ENCODE measurements at places on chromosomes 3 and 15. TPM values are rescaled to one million over a fixed set of nuclear protein-coding genes. Genes with fewer than 3 reads are reported as not detected.
A peak's percentile ranks its signal among the peaks of the same experiment; 100 is the strongest.

KBTBD13 gene
- total RNA-seq: not detected

ZNF860 gene
- total RNA-seq: 1.3 TPM

CPLX3 gene
- not detected for total RNA-seq

TFDP2 gene
- total RNA-seq: 14.7 TPM

C3orf22 gene
- total RNA-seq: not detected

KBTBD12 gene
- total RNA-seq: not detected

PBRM1 gene
- total RNA-seq: 51.9 TPM

FOXB1 gene
- total RNA-seq: not detected

SPINK8 gene
- total RNA-seq: not detected

DNA sequence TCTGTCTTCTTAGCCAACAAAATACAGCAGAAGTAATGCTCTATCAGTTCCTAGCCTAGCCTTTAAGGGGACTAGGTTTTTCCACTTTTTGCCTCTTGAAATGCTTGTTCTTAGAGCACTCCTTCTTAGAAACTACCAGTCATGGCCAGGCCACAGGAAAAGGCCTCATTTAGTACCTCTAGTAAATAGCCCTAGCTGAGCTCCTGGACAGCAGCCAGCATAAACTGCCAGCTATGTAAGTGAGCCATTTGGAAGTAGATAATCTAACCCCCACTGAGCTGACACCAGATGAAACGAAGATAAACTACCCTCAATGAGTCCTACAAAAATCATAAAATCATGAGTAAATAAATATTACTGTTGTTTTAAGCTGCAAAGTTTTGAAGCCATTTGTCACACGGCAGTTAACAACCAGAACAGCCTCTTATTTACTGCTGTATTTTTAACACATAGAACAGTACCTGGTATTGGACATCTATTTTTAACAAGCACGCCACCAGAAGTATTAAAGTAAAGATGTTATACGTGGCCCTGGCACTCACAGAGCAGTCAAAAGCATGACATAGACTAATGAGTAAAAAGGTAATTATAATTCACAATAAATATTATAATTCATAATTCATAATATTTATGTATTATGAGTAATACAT is 12.0 kb downstream of the TBC1D5 start:
- DNase-seq: no peak

DNA sequence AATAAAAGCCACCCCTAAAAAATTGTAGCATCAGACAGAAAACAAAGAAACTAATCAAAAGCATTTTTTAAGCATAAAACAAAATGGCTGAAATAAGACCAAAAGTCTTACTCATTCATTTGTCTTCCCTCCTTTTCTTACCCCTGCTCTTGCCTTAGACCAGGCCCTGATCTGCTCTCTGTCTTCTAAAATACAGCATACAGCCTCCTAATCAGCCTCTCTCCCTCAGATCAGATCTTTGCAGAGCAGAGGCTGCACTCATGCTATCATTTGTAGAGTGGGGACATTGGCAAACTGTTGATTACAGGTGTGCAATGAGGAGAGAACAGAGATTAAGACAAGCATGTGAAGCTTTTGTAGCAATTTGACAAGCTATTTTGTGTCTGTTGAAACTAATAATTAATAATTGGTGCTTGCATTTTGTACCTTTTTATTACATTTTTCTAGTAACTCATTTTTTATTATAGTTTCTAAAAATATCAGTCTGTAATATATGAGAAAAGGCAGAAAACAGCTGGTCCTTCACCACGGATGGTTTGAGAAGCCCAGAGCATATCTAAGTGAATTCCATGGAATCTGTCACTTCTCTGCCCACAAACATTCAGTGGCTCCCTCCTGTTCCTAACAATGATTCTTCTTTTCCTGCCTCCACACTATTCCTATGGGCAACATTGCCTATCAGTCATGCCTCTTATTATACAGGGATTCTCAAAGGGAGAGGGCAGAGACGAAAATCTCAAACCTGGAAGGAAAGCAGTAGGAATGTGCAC is 286.2 kb upstream of the STT3B start:
- DNase-seq: no peak

- no peak for DNase-seq
Measured at GRCh38 chr15:93469994-93470393, 381.0 kb upstream of the RGMA start.

- DNase-seq: no peak
Measured at GRCh38 chr3:148226246-148226645, 471.5 kb upstream of the AGTR1 start.

DNA sequence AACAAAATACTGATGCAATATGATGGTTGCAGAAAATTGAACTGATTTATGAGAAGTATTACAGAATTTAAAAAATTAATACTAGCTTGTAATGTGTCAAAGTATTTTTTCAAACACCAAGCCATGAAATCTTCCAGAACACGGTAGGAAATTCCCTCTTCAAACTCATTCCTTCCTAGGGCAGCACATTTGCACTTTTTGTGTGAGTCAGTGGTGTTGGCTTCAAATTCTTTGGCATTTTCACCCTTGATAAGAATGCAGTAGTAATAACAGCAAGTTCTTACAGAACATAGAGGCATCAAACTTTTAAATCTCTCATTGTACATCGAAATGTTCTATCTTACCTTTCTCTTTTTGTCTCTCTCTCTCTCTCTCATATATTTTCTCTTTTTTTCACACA is 191.8 kb downstream of the CGGBP1 start:
- peak; percentile 5 for DNase-seq

- DNase-seq: no peak
Measured at GRCh38 chr3:151599103-151599672, 134.5 kb upstream of the AADACL2 start.

GRCh38 chr3:162334537-162334936 is 837.9 kb downstream of the OTOL1 start:
- no peak for DNase-seq

DNA sequence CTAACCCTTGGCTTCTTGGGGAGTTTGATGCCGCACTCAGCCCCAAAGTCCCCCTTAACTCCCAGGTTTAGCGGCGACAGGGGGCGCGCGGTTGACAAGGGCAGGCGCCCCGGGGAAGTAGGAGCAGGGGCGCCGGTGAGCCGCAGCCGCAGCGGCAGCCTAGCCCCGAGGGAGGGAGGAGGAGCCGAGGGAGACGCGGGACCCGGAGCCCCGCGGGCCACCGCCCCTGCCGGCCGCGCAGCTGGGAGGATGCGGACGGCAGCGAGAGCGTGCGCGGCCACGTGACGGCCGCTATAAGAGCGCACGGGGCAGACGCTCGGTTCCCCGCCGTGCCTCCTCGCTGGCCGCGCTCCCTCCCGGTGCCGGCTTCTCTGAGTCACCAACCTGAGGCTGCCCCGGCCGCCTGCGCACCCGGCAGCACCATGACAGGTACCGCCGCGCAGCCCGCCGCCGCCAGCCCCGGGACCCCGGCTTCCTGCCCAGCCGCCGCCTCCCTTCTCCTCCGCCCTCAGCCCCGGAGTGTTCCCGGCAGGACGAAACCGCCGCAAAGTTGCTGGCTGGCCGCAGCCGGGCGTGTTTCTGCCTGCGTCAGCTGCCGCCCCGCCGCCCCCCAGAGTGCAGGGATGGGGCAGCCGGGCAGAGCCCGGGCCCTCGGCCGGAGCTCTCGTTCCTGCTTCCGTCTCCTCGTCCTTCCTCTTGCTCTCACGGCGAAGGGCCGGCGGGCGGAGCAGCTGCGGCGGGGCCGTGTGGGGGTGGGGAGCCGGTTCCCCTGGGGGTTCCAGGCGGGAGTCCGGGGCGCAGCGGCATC is at the start of gene GYG1:
TSS of gene GYG1 (plus strand) at position 322 of the 808 bp plus-strand sequence. CDS start at position 423, 101 bp downstream.
- peak; percentile 87 for DNase-seq

- no peak for DNase-seq
Measured at GRCh38 chr3:42032693-42033349, 58.3 kb upstream of the TRAK1 start.

DNA sequence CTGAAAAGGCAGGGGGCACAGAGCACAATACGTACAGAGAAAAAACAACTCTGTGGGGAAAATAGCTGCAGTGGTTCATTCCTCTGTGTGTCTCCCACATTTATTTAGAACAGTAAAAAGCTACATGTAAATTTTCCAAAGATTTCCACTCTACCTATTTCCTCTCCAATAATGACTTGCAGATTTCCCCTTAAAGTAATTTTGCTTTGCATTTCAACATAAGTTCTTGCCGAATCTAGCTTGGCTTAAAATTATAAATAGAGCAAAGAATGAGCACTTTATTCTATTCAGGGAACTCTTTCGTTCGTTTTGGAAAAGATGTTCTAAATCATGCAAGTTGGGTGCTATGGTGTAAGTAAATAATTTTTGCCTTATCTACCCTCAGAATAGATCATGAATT is 58.2 kb upstream of the NR2E3 start:
- DNase-seq: no peak

DNA sequence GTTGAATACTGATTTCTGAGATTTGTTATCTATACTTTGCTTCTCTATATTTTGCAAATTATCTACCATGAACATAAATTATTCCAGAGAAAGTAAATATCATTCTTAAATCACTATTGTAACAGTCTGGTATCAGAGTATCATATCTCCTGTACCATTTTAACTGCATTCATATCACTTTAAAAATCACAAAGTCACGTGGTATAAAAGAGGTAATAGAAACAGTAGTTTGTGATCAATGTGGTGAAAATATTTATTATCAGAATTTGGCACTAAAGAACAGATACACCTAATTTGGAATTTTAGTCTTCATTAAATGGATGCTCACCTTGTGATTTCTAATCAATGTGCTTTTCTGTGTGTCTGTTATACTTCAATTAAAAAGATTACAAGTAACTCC is 47.8 kb downstream of the P3H2 start:
- no peak for DNase-seq

DNA sequence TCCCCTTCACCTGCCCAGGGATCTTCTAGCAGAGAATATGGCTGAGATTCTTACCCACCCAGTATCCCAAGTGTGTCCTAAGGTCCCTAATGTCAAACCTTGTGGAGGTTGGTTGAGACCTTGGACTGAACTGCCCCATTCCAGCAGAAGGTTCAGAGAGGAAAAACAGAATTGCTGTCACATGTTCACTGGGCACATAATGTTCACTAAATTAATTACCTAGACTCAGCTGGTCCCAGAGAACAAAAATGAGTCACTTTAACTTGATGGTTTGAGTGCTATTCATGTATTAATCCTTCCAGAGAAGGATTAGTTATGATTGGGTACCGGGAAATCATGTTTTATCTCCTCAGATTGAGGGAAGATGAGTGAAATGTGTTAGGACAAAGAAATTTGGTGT is 171.3 kb upstream of the GADL1 start:
- no peak for DNase-seq

DNA sequence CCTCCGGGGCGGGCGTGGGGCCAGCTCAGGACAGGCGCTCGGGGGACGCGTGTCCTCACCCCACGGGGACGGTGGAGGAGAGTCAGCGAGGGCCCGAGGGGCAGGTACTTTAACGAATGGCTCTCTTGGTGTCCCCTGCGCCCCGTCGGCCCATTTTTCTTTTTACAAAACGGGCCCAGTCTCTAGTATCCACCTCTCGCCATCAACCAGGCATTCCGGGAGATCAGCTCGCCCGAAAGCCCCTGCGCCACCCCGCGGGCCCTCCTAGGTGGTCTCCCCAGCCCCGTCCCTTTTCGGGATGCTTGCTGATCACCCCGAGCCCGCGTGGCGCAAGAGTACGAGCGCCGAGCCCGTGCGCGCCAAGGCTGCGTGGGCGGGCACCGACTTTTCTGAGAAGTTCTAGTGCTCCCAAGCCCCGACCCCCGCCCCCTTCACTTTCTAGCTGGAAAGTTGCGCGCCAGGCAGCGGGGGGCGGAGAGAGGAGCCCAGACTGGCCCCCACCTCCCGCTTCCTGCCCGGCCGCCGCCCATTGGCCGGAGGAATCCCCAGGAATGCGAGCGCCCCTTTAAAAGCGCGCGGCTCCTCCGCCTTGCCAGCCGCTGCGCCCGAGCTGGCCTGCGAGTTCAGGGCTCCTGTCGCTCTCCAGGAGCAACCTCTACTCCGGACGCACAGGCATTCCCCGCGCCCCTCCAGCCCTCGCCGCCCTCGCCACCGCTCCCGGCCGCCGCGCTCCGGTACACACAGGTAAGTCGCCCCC is at the start of gene THBS1:
TSS of gene THBS1 (plus strand) at position 595 of the 757 bp plus-strand sequence. CDS start 779 bp downstream, outside the sequence.
- DNase-seq: peak; percentile 86

DNA sequence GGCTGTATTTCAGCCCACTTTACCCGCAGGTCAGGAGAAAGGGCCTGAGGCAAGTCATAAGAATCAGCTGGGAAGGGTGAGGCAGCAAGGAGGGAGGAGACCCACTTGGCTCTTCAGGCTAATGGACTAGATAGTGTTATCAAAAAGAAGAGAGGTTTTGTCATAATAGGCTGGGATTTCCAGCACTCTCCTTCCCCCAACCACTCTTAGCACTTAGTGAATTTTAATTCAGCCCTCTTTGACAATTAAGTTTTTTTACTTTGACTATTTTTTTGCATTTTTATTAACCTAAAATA is 771 bp downstream of the MPI start:
- no peak for DNase-seq
